Activated T-cell treated with anti-CD3 and anti-CD28 coated beads, Interleukin-2, amount 50 U/mL, for 24 hours (primary cell): ENCODE measurements at places on chromosomes 4 and X.

GRCh38 chrX:101231080-101231479 lies 11.5 kb downstream of the DRP2 start:
- DNase-seq, result no peak

GRCh38 chr4:6658597-6659075 lies 18.2 kb downstream of the MRFAP1 start:
- DNase-seq, result peak; percentile 72

DNA sequence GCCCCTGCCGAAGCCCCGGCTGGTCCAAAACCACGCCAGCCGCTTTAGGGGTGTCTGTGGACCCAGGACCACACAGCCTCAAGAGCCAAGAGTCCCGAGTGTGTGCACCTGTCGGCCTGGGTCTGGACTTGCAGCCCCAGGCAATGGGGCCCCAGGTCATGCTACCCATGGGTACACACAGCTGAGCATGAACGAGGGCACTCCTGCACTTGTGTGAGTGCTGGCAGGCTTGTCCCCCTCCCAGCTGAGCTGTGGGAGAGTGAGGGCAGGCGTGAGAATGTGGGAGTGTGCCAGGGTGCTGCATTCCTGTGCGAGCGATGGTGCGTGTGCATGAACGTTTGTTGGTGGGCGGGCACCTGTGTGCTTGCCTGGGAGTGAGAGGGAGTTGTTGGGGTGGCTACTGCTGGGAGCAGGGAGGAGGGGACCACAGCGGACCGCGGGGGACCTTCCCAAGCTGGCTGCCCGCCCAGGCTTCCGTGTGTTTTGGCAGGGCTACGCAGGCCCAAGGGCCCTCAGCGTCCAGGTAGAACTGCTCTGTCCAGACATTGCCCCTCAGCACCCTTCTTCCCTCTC lies 30.8 kb downstream of the BLOC1S4 start:
- no peak for DNase-seq

GRCh38 chr4:176262243-176262642 lies 6.8 kb downstream of the ASB5 start:
- DNase-seq, result no peak

GRCh38 chr4:87567191-87567590 lies 38.0 kb upstream of the SPARCL1 start:
- no peak for DNase-seq
